ENCODE measurements at places on chromosomes 12 and 14.

GRCh38 chr14:29232711-29233110, 466.1 kb downstream of the FOXG1 start:
- no peak for DNase-seq

DNA sequence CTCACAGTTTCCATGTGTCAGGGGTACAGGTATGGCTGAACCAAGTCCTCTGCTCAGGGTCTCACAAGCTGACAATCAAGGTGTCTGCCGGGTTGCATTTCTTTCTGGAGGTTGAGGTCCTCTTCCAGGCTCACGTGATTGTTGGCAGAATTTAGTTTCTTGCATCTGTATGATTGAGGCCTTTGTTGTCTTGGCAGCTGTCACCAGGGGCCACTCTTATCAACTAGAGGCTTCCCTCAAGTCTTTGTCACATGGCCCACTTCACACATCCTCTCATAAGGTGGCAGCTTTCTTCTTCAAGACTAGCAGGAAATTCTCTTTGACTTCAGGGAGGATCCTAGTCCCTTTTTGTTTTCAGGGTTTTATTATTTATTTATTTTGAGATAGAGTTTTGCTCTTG, 46.0 kb upstream of the FOS start:
- no peak for DNase-seq

DNA sequence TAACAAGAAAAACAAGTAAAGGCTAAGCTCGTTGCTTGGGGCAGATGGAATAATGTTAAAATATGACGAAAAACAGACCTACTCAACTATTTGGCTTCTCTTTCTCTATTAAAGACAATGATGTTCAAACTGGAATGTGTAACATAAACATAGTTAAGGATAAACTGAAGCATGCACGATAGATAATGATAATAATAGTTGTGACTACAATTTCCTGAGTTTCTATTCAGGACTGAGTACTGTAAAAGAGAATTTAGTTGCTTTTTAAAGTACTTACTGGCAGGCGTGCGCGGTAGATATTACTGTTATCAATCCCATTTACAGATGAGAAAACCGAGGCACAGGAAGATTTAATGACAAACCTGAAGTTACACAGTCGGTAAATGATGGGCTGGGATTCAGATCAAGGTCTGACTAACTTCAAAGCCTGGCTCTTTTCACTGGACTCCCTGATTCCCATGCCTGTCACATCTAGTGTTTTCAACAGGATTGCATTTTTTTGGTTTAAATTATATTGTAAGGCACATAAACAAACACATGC, 103.0 kb downstream of the CRADD start:
- no peak for DNase-seq

DNA sequence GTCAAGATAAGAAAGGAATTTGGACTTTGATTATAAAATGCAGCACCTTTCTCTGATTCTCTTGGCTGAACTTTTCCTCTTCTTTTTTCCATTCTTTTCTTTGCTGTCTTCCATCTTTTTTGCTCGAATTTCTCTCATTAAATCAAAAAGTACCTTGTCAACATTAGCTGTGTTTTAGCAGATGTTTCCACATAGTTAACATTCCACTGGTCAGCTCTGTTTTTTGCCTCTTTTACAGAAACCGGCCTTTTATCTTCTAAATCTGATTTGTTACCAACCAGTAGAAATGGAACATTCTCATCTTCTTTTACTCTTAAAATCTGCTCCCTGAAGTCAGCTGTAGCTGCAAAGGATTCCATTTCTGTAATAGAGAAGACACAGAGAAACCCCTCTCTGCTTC, 71.1 kb upstream of the SYT1 start:
- no peak for DNase-seq

DNA sequence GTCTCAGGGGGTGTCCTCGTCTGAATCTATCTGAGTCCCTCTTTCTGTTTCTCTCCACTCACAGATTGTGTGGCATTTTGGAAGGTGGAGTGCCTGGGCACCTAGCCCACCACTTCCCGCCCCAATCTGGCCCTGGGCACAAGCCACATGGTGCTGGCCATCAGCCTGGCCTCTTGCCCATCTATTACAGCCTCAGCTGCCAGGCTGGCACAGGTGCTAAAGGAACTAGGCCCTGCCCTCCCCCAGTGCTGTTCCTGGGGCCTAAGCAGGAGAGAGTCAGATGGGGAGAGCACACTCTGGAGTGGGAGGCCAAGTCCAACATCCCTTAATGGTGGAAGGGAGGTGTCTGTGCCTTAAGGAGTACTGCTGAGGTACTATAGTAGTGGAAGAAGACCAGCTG, 8.3 kb upstream of the CALCOCO1 start:
- DNase-seq, result peak; percentile 63

DNA sequence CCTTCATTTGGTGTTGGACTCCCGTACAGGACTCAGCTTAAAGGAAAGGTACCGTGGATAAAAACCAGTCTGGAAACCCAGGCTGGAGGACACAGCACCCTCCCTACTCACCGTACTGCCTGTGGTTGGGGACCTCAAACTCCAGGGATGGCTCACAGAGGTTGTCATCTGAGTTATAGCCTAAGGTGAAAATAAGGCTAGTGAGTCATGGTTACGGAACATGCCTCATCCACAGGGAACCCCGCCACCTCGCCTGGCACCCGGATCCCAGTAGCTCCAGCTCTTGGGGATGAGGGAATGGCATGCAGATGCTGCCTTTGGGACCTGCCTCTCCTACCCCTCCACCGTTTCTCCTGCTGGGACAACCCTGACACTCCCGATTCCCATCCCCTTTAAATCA, 36.8 kb upstream of the GPR68 start:
- no peak for DNase-seq

DNA sequence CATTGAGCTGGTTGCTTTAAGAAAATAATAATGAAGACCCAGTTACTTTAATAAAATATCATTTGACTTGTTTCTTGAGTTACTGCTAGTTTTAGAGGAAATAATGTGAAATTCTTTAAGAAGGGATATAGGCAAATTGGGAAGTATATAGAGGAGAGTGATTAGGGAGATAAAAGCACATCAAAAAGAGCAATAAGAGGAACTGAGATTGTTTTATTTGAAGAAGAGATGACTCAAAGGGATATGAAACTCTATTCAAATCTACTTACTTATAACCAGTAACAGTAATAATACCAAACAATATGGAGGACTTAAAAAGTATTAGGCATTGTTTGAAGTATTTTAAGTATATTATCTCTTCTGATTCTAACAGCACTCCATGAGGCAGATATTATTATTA, 37.1 kb downstream of the LRRK2 start:
- DNase-seq, result no peak

DNA sequence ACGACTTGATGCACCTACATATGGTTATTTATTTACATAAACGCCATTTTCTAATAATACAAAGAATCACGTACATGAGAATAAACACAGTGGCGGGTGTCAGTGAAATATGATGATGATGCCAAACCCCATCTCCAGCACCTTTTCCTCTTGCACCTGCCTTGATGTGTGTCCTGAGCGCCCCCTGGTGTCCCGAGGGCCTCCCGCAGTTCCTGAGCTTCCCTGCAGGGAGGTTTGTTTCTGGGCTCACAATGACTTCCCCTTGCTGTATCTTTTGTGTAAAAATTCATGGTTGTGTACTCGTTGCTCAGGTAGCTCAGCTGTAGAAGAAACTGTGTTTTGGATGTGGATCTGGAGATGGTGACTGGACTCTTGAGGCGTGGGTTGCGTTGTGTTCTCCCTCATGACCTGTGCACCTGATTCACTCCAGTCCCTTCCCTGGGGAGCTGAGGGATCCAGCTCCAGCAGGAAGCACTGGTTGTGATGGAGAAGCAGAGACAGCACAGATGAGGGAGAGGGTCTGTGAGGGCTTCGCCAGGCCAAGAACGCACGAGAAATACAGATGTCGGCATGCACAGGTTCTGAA, 1037.8 kb downstream of the TMEM121 start:
- DNase-seq, result no peak

GRCh38 chr14:23431486-23431885, 4.0 kb downstream of the MYH7 start:
- no peak for DNase-seq

GRCh38 chr14:81205639-81206038, 15.1 kb downstream of the GTF2A1 start:
- no peak for DNase-seq

- no peak for DNase-seq
Observed at GRCh38 chr12:46509135-46509534, 136.6 kb upstream of the SLC38A2 start.

GRCh38 chr14:92190768-92191167, 69.0 kb downstream of the CPSF2 start:
- no peak for DNase-seq

- no peak for DNase-seq
Observed at GRCh38 chr12:91507754-91508153, 325.1 kb upstream of the DCN start.

DNA sequence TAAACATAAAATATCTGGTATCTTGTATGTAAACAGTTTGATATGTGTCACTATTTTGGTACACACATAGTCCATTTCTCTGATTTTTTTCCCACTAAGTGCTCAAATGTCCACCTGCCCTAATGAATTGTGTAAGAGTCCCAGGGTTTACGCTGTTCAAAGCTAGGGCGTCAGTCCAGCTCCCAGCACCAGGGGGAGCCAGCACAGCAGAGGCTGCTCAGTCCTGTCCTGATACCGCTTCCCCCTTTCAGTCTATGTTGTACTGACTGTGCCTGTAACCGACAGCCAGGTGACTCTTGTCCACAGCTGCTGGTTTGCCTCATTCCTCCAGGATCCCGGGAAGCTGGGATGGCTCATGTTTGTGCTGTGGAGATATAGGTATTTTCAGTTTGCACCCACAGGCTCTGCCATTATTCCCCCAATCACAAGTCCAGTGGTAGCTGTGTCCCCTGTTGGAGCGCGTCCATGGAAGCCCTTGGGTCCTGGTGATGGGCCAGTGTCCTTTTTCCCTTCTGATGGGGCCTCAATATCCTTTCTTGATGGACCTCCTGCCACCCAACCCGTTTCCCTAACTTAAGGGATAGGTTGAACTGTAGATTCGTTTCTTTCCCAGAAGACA, 242.0 kb downstream of the NEDD1 start:
- DNase-seq, result peak; percentile 36

- no peak for DNase-seq
Observed at GRCh38 chr12:44708218-44708617, 167.9 kb downstream of the NELL2 start.

GRCh38 chr12:130633771-130634170, 82.3 kb downstream of the RIMBP2 start:
- DNase-seq, result no peak

- peak; percentile 26 for DNase-seq
Observed at GRCh38 chr12:120109570-120110267, 6.8 kb downstream of the RAB35 start.

DNA sequence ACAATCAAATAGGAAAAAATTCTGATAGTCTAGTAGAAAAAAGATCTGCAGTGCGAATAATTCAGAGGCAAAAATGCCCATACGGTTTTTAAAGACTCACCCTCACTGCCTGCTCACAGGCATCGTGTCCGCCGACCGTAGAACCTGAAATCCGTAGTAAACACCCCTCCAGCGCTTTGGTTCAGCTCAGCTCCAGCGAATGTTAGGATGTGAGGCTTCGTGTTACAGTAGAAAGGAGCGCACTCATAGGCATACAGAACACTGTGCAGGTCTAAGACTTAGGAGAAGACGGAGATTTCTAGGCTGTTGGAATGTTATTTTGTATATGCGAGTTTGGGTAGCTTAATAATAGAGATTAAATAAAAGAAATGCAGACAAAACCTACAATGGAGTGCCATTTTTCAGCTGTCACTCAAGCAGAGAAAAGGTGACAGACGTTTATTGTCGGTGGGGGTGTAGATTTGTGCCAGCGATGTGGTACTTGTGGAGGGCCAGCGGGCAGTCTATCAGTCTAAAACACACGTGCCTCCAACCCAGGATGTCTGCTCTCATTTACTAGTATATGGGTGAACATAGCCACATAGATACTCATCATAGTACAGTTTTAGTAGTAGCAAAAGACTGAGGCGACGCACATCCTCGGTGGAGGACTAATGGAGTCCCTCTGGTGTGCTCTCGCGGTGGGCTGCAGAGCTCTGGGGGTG, 25.7 kb downstream of the SFSWAP start:
- DNase-seq, result no peak

- no peak for DNase-seq
Observed at GRCh38 chr14:94977016-94977415, 180.3 kb downstream of the DICER1 start.
